ENCODE measurements at places on chromosomes 16 and 17.

- DNase-seq, result no peak
Observed at GRCh38 chr17:40281663-40282062, 6.0 kb upstream of the CDC6 start.

- no peak for DNase-seq
Observed at GRCh38 chr16:52603015-52603414, 56.1 kb upstream of the TOX3 start.

DNA sequence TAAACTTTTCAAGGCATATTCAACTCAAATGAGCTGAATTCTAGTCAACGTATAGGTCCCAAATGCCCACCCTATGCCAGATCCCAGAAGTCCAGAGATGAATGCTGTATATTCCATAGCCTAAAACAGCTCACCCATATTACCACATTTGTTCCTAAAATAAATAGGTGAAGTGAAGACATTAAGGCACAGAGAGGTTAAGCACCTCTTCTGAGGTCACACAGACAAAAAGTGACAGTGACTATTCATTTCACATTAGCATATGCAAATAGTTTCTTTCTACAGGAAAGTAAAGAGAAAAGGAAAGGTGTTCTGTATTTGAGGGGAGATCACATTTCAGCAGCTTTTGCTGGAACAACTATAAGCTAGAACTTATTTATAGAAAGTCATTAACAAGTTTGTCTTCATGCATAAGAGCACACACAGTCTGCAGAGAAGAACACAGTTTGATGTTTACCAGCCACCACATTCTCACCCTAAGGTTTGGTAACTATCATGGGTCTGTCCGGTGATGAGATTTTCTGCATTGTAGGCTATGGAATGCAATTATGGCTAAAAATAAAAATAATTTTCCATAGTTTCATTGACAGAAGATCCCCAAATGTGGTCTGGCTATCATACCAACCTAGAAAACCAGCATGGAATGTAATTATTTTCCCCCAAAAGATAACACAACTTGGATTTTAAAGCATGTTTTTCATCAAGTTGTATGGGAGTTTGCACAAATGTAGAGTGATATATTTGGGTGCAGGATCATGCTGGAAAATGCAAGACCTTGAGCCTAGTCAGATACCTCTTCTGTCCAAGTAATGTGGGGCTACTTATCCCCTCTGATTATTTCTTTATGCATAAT is 402.1 kb downstream of the UTP18 start:
- no peak for DNase-seq

GRCh38 chr17:77698903-77699623 is 259.4 kb upstream of the TNRC6C start:
- DNase-seq, result no peak

DNA sequence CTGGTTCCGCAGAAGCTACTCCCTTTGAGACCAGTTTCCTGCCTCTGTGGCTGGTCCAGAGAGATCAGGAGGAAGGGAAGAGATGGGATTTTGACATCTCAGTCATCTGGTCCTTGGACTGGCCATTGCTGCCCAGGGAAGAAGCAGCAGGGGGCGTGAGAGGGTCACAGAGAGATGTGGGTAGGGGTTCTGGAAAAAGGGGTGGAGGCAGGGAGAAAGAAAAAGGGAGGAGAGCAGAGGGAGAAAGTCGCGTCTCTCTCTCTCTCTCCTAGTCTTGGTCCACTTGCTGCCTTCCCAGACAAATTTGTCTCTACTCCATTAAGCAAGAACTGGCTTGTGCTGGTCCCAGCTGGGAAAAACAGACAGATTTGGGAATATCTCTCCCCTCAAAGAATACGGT is 4.4 kb downstream of the SHBG start:
- DNase-seq, result peak; percentile 72

Data from liver (tissue), 10 donors.